Globus pallidus (tissue), 1 donor: ENCODE measurements at places on chromosomes 3 and 15.

- no peak for DNase-seq
These were observed 239.4 kb downstream of the OXSM start for GRCh38 chr3:26029321-26029720.

- peak; percentile 64 for DNase-seq
These were observed 30.4 kb upstream of the FBLN2 start for GRCh38 chr3:13518516-13518953.

- no peak for DNase-seq
These were observed 49.9 kb upstream of the DPPA4 start for GRCh38 chr3:109387201-109387600.

GRCh38 chr3:6367171-6367570 is 493.7 kb upstream of the GRM7 start:
- DNase-seq: no peak

- DNase-seq: no peak
These were observed 129.7 kb downstream of the RPL22L1 start for GRCh38 chr3:170740285-170740684.

DNA sequence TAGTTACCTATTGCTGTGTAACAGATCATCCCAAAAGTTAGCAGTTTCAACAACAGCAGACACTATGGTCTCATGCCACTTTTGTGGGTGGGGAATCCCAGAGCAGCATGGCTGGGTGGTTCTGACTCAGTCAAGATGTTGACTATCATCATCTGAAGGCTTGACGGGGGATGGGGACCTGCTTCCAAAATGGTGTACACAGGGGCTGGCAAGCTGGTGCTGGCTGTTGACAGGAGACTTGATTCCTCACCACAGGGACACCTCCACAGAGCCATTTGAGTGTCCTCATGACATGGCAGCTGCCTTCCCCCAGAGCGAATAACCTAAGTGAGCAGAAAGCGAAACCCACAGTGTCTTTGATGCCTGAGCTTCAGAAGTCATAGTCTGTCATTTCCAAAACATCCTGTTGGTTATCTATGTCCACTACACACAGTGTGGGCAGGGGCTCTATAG is 19.1 kb downstream of the DNAJB8 start:
- no peak for DNase-seq

DNA sequence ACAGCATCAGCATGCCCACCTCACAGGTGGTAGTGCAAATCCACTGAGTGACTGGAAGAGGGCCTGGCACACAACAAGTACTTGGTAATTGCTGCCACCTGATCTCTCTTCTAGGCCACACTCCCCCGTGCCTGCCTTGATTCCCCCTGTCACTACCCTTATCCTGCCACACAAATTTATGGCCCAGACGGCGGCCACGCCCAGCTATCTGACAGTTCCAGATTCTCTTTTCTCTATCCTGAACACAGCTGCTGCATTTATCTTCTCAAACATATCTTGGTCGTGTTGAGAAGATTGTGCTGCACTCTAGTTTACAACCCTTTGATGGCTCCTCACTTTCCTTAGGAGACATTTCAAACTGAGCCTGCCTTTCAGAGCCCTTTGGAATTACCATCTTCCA is 585.2 kb downstream of the NTRK3 start:
- DNase-seq: no peak

- DNase-seq: no peak
These were observed 132.9 kb upstream of the LRIG1 start for GRCh38 chr3:66633402-66634381.

DNA sequence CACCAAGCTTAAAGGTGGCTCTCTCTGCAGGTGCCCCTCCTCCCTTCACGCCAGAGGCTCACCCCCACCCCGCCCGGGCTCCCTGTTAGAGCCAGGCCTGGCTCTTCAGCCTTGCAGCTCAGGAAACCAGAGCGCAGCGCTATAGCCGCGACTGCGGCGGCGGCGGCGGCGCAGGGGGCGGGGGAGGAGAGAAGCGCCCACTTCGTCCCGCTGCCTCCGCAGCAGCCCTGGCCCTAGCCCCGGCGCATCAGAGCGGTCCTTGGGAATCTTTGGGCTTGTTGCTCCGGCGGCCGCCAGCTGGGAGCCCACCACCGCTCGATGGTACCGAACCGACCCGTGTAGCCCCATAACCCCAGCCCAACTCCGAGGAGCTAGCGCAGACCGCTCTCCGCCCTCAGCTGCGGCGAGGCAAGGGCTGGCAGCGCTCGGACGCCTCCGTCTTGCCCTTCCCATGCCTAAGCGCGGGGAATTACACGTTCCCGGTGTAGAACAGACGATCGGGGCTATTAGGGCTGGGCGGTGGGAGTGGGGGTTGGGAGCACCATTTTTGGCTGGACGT is 1.2 kb downstream of the RASGRF1 start:
- no peak for DNase-seq

DNA sequence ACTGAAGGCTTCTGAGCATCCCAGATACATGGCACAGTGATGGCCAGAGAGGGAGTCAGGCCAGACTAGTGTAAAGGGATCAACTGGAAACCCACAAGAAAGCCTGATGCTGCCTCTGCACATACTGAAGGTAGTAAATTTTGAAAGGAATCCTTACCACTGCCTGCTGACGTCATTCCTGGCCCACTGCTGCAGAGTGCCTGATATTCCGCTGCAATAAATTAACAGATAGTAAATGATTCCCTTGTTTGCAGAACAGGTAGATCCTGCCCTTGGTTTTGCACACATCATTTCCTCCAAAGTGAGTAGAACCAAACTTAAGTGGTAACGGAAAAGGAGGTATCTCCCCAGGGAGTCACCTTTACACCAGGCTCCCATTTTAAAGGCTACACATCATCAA is 146.7 kb downstream of the FBN1 start:
- DNase-seq: no peak
